ENCODE measurements at places on chromosomes 5 and 9.

DNA sequence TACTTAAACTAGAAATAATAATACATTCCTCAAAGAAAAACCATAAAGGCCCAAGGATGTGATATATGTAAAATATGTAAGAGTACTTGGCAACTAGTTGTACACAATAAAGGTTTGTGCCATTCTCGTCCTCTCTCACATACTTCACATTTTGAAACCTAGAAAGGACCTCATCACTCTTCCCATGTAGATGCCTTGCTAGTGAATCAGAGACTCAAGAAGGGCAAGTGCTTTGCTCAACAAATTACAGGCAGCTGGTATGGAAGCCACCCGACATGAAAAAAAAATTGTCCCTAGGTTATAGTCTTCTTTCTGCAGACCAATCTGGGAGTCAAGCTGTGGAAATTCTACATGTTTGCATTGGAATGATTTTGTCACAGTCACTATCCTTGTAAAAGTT lies 31.7 kb downstream of the ADRB2 start:
- DNase-seq: no peak

DNA sequence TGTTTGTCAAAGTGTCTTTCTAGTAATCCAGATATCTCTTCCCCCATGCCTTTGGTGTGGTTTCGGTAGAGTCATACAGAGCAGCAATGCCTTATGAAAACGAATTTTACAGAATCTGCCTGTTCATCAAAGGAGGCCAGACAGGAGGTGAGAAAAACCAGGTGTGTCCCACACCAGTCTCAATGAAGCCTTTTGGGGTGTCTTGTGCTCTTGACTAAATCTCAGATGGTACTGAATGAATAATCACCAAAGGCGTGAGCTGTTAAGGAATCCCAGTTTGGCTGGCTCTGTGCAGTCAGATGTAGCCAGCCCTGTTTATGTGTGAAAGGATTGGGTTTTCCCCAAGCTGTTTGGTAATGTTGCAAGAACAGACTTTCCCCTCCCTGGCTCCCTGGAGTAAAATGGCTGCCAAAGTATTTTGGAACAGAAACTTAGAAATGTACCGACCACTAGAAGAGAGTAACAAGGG lies 70.8 kb upstream of the CDKN2B start:
- DNase-seq: peak; percentile 20

- DNase-seq: no peak
Measured at GRCh38 chr5:6632324-6632887, 438 bp downstream of the NSUN2 start.

- no peak for DNase-seq
Measured at GRCh38 chr9:114691956-114692295, 9.9 kb upstream of the TEX48 start.

DNA sequence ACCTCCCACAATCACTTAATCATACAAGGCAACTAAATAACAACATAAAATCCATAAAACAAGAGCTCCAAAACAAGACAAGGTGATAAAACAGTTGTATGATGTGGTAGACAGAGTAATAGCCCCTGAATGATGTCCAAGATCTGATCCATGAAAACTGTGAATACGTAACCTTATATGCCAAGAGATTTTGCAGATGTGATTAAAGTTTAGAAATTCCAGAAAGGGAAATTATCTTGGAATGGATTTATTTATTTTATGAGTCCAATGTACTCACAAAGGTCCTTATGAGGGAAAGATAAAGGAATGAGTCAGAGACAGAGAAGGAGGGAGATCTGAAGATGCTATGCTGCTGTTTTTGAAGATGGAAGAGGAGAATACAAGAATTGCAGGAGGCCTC lies 1775.7 kb upstream of the C9orf72 start:
- DNase-seq: no peak

- no peak for DNase-seq
Measured at GRCh38 chr9:87340391-87340790, 157.3 kb upstream of the DAPK1 start.

GRCh38 chr5:100157066-100157465 lies 378.1 kb upstream of the FAM174A start:
- no peak for DNase-seq

GRCh38 chr9:38026021-38026809 lies 42.8 kb downstream of the SHB start:
- DNase-seq: peak; percentile 76

GRCh38 chr5:141298376-141298775 lies 5.5 kb downstream of the SLC25A2 start:
- DNase-seq: no peak

GRCh38 chr5:111738118-111738517 lies 18.9 kb downstream of the NREP start:
- DNase-seq: no peak

DNA sequence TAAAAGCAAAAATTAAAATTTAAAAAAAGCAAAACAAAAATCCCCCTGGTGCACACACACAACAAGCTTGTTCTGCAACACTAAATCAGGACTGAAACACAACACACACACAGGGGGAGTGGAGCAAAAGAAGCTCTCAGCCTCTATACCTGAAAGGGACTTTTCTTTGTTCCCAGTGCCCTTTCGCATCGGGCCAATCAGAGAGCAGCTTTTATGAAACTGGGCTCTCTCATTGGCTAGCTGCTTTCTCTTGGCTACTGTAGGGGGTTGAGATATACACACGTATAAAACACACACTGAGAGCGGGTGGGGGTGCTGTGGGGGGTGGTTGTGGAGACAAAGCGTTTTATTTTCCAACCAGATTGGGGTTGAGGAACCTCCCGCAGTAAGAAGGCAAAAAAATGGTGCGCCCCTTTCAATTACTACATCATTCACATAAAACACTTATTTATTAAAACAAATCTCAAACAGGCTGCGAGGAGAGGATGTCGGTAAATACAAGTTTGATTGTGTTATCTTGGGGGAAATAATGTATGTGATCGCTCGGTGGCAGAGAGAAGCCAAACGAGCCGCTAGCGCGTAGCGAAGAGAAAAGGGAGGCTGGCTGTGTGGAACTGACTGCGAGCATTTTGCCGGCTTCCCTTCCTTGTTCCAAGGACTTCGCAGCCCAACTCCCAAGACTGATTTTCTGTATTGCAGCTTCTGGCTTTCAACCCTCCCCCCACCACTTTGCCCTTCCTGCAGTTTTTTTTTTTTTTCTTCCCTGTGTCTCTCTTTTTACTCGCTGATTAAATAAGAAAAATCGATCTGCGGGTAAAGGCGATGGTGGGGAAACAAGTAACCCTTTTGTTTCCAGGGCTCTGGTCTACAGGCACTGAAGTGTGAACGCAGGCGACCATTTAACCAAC lies 2.5 kb upstream of the ZNF608 start:
- peak; percentile 91 for DNase-seq

DNA sequence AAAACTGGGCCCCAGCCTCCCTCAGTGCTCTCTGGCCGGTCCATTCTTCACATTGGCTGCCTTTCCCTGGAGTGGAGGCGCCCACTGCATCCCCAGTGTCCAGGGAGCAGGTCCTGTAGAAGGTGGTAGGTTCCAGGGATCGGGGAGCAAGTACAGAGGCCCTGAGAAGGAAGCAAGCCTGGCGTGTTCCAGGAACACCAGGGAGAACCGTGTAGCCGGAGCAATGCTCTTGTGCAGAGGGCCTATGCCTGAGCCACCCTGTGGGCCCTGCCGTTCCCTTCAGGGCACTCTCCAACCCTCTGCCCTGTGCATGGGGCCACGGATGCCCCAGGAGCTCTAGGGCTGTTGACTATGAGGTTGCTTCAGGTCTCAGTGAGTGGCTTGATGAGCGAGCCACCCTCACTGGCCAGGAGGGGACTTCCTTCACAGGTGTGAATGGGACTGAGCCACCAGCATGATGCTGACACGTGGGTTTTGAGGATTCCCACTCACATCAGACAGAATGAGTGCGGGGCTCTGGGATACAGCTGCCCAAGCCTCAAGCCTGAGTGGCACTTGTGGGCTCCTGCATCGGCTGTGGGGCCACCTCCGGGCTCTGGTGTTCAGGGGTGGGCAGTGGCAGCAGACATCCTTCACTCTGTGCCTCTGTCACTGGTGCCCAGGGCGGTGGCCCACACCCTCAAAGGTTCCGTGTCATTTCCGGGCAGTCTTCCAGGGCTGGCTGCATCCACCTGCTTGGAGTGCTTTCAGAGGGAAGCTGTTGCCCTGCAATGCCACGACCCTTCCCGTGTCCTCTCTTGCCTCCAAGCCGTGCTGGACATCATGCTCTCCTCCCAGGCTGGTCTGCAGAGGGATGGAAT lies 54.4 kb downstream of the ADAMTS2 start:
- DNase-seq: peak; percentile 24

DNA sequence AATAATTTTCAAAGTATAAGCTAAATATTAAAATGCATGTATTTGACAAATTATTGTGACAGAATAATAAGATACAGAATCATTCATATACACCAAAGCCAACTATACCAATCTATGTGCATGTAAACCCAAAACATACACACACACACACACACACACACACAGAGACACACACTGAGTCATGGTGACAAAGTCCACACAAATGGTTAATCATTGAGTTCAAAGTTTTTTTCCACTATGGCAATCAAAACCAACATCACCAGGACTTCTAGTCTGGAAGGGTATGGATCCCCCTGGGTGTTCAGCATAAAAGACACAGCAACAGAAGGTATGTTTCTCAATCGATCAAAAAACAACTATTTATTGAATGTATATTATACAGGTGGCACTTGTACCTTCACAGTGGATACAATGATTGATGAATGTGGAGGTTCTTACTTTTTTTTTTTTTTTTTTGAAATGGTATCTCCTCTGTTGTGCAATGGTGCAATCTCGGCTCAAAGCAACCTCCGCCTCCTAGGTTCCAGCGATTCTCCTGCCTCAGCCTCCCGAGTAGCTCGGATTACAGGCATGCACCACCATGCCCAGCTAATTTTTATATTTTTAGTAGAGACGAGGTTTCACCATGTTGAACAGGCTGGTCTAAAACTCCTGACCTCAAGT lies 137.0 kb downstream of the PDE4D start:
- no peak for DNase-seq

Measured in right hindlimb (tissue), 1 donor.